ENCODE measurements at places on chromosomes 11 and 22.

- no peak for DNase-seq
Observed at GRCh38 chr22:39928536-39929520, 27.9 kb downstream of the GRAP2 start.

DNA sequence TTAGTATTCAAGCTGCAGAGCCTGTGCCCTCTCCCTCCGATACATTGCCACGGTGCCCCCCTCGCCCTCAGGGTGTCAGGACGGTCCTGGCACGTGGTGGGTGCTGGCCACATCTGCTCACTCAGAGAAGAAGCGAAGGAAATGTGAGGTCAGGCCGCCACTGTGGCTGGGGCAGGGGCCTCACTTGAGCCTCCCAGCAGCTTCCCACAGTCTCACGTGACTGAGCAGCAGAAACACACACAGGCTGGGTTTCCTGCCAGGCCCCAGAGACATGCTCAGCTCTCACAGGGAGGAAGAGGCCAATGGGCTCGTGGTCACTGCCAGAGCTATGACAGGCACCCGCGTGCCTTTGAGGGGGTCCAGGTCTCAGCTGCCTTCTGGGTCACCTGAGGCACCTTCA is 37.9 kb upstream of the PRR5 start:
- DNase-seq: no peak

- no peak for DNase-seq
Observed at GRCh38 chr22:45499746-45500145, 2.9 kb upstream of the FBLN1 start.

GRCh38 chr11:44319552-44320288 is 9.8 kb upstream of the ALX4 start:
- no peak for DNase-seq

- peak; percentile 81 for DNase-seq
Observed at GRCh38 chr11:73240190-73240781, 22.2 kb downstream of the P2RY2 start.

DNA sequence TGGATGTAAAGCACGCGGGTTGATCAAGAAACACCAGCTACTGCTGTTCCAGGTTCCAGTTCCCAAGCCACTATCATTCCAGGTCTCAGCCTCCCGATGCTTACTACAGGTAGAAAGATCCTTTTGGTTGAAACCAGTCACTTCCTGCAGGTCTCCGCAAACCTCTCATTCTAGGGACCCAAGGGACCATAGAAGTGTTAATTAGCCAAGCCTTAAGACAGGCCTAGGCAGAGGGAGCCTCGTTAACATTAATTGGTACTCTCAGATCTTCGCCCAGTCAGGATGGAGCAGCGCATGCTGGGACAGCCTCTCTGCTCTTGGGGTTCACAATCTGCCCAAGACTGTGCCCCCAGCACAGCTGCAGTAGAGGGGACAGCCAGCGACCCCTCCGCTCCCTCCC is 11.2 kb upstream of the OAF start:
- DNase-seq: no peak

GRCh38 chr11:111793863-111794262 is 27.7 kb upstream of the PPP2R1B start:
- no peak for DNase-seq

DNA sequence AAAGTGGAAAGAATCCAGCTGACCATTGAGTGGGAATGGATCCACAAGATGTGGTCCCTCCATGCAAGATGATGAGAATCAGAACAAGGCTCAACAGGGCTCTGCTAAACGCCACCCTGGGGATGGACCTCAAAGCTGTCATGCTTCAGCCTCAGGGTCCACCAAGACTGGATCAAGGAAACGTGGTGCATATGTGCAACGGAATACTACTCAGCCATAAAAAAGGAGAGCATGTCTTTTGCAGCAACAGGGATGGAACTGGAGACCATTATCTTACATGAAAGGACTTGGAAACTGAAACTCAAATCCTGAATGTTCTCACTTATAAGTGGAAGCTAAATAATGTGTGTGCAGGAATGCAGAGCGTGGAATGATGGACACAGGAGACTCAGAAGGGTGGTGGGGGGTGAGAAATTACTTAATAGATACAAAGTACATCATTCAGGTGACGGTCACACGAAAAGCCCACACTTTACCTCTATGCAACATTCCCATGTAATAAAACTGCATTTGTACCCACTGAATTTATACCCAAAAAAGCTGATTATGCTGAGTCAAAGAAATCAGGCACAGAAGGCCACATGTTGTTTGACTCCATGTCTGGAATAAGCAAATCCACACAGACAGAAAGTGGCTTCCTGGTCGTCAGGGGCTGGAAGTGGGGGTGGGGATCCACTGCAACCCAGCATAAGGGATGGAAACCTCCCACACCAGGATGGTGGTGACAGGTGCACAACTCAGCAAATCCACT is 116.1 kb downstream of the SHANK2 start:
- no peak for DNase-seq

DNA sequence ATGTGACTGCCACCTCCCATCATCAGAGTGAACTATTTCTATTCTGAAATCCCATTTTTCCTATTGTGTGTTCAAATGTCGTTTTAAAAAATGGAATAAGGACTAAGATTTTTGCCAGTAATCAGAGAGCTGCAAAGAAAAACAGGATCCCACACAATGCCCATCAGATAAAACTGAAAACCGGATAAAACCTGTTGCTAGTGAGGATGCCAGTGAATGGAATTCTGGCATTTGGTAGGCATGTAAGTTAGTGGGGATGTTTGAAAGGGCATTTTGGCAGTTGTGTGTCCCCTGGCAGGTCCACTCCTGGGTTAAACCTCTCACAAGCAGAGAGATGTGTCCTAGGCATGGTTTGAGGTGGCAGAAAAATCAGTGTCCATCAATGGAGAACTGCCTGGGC is 6.2 kb downstream of the DRAP1 start:
- no peak for DNase-seq

GRCh38 chr22:37095113-37095512 is 14.4 kb downstream of the TMPRSS6 start:
- no peak for DNase-seq

- no peak for DNase-seq
Observed at GRCh38 chr22:32649515-32650200, 151.8 kb upstream of the TIMP3 start.

DNA sequence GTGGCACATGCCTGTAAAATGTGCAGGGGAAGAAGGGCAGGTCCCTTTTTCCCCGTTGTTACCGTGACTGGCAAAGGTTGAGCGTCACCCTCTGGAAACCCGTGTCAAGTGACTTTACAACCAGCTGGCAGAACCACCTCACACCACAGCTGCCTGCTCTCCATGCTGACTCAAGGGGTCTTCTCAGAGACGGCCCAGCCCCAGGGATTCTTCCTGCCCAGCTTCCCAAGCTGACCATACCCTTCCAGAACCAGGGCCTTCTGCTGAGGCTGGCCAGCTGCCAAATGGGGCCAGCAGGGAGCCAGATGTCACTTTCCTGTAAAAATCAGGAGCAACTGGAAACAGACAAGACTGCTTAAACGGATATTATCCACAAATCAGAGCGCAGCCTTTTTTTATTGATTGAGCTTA is 6.3 kb downstream of the PC start:
- DNase-seq: peak; percentile 48

DNA sequence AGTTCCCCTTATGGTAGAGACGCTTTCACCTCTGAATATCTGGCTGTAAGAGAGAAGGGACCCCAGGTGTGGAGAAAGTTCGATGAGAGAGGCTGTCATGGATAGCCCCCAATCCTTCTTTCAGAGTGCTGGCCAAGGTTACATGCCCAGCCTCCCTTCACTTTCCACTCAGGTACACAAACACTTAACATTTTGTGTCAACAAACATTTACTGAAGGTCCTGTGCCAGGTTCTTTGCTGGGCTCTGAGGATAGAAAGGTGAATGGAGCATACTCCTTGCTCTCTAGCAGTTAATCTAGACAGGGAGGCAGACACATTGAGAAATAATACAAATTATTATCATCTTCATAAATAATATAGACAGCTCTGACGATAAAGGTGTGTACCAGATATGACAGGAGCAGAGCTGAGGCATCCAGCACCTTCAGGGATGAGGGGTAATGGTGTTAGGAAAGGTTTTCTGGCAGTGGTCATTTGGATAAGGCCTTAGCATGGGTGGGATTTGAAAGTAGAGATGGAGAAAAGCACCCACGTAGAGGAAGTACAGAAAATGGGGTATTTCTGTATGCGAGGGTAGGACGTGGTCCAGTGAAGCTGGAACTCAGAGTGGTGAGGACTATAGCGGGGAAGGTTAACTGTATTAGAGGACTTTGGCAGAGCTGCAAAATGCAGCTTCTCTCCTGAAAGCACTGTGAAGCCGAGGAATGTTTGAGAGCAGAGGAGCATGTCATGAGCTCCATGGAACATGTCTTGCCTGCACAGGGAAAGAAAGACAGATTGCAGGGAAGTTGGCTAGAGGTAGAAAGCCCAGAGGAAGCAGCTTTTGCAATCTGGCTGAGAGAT is 19.6 kb downstream of the PPFIBP2 start:
- no peak for DNase-seq

DNA sequence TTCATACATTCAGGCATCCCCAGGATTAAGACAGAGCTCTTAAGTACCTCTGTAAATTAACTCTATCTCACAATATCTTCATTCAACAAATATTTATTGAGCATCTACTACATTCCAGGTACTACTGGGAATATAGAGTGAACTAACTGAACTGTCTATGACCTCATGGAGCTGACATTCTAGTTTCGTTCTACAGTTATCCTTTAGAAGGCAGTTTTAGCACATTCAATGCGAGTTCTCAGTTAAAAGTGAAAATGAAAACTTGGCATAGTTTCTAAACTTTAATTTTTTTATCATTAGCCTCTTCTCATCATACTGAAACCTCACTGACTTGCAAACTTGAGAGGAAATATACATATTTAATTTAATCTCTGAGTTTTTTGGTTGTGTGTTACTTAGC is 10.7 kb upstream of the MS4A6E start:
- no peak for DNase-seq

- DNase-seq: no peak
Observed at GRCh38 chr11:73269459-73270015, 2.6 kb upstream of the P2RY6 start.

DNA sequence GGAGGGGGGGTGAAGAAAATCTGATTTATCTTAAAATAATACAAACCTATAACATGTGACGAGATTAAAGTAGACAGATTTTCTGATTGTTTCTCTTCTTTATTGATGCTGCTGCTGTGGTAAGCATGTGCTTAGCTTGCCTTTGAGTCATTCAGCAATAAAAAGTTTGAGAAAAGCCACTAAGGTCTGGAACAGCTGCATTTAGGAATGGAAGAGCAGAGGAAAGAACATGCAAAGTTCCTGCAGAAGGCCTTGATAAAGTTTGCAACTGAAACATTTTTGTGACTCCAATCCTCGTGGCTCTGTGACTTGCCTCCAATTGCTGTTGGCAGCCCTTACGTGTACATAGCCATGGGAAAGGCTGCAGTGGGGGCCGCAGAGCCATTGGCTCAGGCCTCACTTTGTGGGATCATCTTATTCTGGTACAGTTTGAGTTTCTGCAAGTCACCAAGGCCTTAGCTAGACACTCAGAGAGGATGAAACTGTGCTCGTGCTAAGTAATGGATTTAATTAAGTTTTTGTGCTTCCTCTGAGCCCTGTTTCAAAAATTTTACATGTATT is 370.2 kb downstream of the AASDHPPT start:
- DNase-seq: no peak

- no peak for DNase-seq
Observed at GRCh38 chr22:29122041-29122440, 49.2 kb downstream of the KREMEN1 start.

DNA sequence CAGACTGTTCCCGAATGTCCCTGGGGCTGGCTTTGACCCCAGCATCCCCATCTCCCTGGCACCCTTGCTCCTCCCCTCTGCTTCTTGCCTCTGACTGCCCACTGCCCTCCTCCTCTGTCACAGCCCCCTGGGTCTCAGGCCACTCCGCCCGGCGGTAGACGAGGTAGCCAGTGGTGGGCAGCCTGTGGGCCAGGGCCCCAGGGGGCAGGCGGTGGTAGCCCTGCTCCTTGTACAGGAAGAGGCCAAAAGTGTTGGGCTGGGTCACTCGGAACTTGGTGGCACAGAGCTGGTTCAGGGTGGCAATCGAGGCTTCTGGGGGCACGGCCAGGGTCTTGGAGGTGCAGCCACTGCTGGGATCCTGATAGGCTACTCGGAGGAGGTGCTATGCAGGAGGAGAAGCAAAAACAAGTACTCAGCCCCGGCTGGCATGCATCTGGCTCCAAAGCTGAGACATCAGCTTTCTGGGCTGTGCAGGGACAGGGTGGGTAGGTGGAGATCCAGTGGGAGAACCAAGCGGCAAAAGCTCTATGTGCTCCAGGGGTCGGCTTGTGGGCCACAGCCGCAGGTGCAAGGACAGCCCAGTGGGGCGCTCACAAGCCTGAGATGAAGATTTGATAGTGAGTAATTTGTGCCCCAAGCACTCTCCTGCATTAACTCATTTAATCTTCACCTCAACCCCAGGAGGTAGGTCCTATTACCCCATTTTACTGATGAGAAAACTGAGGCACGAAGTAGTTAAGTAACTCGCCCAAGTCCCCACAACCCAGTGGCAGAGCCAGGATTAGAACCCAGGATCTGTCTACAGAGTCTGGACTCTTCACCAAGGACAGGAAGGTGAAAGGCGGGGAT is 3.6 kb downstream of the RIN1 start:
- DNase-seq: no peak

DNA sequence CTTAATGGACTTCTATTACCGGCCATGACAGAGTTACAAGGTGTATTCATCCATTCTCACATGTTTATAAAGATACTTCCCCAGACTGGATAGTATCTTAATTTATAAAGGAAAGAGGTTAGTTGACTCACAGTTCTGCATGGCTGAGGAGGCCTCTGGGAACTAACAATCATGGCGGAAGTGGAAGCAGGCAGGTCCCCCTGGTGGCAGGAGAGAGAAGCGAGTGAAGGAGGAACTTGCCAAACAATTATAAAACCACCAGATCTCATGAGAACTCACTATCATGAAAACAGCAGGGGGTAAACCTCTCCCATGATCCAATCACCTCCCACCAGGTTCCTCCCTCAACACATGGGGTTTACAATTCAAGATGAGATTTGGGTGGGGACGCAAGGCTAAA is 170.0 kb upstream of the PDGFD start:
- DNase-seq: no peak

DNA sequence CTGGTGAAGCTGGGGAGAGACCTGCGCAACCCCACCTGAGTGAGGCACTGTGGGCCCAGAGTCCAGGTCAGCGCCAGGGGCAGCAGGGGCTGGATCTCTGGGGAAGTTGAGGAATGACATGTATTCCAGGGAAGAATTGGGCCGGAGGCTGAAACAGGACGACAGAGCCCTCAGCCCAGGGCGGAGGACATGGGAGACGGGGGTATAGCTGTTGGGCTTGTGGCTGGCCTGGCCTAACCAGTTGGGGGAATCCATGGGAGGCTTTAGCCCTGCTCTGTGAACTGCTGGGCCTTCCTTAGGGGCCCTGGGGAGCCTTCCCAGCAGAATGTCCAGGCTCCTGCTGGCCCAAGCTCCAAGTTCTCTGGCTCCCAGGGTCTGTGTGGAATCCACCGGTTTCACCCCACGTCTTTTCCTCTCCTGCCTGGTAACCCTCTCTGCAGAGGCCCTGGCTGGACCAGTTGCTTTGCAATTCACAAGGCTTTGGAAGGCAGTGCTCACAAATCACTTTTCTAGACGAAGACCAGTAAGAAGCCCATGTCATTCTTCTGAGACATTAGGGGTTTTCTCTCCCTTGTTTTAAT is 50.4 kb upstream of the KCNQ1OT1 start:
- no peak for DNase-seq

GRCh38 chr11:10041332-10041731 is 252.7 kb downstream of the SBF2 start:
- no peak for DNase-seq

Data from cardiac muscle cell (in vitro differentiated cells and primary cell).